CD4-positive, CD25-positive, alpha-beta regulatory T cell (primary cell): ENCODE measurements at places on chromosomes 5 and 9.

DNA sequence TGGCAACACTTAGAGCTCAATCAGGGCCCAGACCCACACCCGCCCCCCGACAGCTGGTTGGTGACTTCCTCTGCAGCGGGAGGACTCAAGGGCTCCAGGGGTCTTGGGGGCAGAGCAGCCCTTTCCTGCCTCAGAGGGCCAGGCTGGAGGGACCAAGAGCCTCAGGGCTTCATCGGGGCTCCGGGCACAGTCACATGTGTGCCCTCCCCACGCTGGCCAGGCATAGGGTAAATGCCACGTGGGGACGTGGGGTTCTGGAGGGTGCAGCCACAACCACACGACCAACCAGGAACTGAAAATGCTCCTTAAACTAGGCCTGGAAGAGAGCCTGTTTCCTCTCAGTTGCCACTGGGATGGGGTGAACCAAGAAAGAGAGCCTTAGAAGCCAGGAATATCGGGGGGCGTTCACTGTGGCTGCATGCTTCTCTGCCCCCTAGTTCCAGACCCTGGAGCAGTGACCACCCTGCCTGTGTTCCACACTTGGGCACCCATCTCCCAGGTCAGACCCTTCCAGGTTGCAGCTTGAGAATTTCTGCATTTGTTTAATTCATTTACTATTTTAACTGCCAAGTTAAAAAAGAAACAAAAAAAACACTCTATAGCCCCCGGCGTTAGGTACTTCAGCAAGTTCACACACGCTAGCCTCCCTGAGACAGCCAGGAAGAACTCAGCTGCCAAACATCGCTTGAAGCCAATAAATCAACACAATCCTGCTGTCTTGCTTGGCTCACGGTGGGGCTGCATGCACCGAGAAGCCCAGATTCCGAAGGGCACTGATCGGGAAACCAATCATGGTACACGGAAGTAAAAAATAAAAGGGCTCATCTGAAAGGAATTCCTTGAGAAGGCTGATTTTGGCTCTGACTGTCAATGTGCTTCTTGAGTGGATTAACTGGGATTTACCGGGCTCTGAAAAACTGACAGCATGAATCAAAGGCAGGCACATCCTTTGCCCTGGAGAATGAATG lies 56.1 kb upstream of the PHYKPL start:
- DNase-seq = no peak
- H3K36me3 ChIP-seq = no peaks in the 10 kb centered on the region
- no peak overlapping the region for H3K27ac ChIP-seq
- no peak overlapping the region for H3K4me3 ChIP-seq
- H3K4me1 ChIP-seq = no peaks in the 10 kb centered on the region
- H3K27me3 ChIP-seq = no peaks in the 10 kb centered on the region

- H3K36me3 ChIP-seq = peaks cover 9% of the 10 kb centered on the region
- no peaks in the 10 kb centered on the region for H3K27me3 ChIP-seq
- DNase-seq = no peak
- H3K4me1 ChIP-seq = no peaks in the 10 kb centered on the region
- H3K27ac ChIP-seq = no peak overlapping the region
Observed at GRCh38 chr9:132008855-132009812, 70.5 kb downstream of the MED27 start.

- H3K27ac ChIP-seq = no peak overlapping the region
- H3K36me3 ChIP-seq = peaks cover 22% of the 10 kb centered on the region
- H3K4me1 ChIP-seq = peaks cover 10% of the 10 kb centered on the region
- H3K27me3 ChIP-seq = no peaks in the 10 kb centered on the region
- H3K4me3 ChIP-seq = no peak overlapping the region
Observed at GRCh38 chr5:72314571-72315172, 5.4 kb downstream of the MRPS27 start.

DNA sequence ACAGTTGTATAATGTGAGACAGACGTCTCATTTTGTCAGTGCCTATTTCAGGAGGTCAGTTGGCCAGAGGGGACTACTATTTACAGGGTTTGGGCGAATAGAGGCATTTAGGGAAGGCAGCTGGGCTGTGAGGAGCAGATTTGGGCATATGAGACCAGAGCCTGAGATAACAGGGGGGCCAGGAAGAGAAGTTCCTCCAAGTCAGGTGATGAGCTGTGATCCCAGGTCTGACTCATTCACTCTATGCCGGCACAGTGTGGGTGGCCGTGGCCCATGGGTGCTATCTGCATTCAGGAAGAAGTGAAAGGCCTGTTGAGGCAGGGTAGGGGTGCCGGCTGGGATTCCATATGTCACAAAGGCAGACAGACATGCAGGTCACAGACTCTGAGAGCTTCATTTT lies 142.8 kb downstream of the PDZD2 start:
- no peak for DNase-seq
- no peak overlapping the region for H3K27ac ChIP-seq
- no peaks in the 10 kb centered on the region for H3K36me3 ChIP-seq
- H3K4me3 ChIP-seq = no peak overlapping the region
- H3K4me1 ChIP-seq = no peaks in the 10 kb centered on the region

DNA sequence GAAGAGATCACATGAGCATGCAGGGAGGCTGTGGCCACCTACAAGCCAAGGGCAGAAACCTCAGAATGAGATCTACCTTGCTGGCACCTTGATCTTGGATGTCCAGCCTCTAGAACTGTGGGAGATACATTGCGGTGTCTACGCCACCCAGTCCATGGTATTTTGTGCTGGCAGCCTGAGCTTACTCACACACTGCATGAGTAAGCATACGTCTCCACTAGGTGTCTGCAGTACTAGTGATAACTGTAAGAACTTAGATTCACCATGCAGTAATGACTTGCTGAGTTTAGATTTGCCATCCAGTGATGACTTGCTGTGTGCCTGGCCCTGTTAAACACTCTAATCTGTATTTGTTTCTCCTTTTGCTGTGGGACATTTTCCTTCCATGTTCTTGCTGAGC lies 417.7 kb downstream of the GADD45G start:
- H3K27ac ChIP-seq = no peak overlapping the region
- H3K27me3 ChIP-seq = peaks cover 4% of the 10 kb centered on the region
- no peak overlapping the region for H3K4me3 ChIP-seq

DNA sequence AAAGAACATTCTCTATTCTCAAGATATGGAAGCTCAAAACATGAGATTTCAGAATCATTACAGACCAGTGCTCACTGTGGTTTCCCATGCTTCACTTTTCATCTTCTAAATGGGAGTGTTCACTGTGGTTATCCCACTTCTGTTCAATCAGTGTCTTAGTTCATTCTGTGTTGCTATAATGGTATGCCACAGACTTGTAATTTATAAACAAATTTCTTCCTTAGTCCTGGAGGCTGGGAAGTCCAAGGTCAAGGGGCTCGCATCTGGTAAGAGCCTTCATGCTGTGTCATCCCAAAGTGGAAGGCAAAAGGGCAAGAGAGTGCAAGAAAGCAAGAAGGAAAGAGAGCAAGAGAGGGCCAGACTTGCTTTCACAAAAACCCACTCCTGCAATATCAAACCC lies 146.3 kb downstream of the TTC39B start:
- H3K4me1 ChIP-seq = no peaks in the 10 kb centered on the region
- DNase-seq = no peak
- no peak overlapping the region for H3K27ac ChIP-seq
- no peak overlapping the region for H3K4me3 ChIP-seq

GRCh38 chr5:112116371-112116770 lies 302.7 kb downstream of the EPB41L4A start:
- no peak for DNase-seq
- peaks cover 3% of the 10 kb centered on the region for H3K27me3 ChIP-seq
- H3K4me3 ChIP-seq = no peak overlapping the region
- H3K4me1 ChIP-seq = no peaks in the 10 kb centered on the region
- no peak overlapping the region for H3K27ac ChIP-seq
